ENCODE measurements at places on chromosomes 2 and 18.

DNA sequence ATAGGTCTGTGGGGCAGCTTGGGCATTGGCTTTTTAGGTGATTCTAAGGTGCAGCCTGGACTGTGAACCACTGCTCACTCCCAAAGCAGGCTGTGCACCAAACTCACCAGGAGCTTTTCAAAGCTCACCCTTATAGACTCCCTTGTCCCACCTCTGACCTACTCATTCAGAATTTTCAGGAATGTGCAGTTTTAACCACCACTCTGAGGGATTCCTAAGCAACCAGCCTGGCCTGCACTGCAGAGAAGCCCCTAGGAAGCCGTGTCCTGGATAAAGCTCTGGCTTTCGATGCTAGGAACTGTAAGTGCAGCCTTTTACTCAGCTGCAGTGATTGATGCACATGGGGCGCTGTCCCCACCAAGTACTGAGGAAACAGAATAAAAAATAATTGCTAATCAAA, 33.0 kb downstream of the MRO start:
- DNase-seq: no peak

DNA sequence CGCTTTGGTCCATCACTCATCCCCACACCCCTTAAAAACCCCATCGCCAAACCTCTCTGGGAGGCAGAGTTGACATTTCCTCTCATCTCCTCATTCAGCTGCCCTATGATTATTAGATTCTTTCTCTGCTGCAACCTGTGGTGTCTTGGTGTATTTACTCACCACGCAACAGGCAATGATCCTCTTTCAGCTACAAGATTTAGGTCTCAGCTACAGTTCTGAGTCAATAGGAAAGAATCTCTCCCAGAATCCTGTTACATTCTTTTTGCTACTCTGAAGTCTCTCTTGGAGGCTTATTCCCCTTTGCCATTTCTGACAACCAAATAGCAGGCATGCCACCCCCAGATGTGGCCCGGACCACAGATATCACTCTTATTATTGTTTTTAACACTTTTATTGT, 468.3 kb upstream of the GYPC start:
- DNase-seq: no peak

DNA sequence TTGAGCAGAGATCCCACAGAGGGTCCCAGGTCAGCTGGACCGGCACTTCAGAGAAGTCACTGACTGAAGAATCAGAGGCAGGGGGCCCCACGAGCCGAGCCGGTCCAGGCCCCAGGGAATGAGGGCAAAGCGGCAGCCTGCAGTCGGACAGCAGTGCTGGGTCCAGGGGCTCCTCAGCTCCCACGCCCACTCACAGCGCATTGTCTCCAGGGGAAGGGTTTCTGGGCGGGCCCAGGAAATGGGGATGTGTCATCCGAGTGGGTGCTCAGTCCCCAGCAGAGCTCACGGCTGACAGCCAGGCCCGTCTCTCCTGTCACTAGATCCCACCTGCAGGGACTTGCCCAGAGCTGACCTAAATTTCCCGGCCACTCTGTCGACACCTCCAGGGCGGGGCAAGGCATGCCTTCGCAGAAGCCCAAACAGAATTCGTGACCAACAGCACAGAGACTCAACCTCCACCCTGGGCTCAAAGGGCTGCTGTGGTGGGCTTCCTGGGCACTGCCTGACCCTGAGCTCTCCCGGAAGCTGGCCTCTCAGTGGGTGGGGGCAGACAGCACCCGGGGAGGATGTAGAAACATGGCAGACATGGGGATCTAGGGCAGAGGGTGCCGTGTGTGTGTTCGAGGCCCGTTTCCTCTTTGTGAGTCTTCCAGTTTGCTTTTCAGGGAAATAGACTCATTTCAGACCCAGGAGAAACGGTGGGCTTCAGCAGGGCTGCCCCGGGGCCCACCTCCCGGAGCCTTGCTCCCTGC, 42.1 kb upstream of the TAF1B start:
- no peak for DNase-seq

DNA sequence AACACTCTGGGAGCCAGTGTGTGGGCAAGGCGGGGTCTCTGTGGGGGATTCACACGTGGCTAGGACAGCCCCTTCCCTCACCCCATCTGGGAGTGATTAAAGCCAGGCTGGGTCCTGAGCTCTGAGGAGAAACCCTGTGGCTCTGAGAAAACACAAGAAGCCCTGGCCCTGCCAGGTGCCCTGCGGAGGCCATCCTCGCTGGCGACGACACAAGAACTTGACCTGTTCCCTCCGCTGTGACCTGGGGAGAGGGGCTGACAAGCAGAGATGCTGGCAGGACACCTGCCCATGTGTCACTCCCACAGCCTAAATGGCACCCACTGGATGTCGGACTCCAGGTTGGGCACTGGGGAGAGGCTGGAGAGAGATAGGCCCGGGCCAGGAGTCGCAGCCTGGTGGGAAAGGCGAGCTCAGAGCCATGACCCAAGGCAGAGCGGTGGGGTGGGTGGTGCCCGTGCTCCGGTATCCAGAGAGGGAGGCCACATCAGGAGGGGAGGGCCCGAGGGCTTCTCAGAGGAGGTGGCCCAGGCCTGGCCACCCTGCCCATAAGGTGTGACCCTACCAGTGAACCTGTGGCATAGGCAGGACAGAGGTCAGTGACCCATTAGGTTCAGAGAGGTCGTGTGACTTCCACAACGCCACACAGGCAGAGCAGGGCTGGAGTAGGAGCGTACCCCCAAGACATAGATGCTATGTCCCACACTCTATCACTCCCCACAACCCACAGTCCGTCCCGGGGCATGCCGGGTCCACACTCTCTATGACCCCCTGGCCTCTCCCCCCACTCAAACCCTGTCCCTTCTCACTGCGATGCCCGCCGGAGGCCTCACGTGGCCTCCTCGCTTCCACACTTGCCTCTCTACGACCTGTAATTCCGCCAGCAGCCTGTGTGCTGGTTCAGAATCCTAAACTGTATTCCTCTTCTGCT, 59.4 kb upstream of the HPCAL1 start:
- no peak for DNase-seq

DNA sequence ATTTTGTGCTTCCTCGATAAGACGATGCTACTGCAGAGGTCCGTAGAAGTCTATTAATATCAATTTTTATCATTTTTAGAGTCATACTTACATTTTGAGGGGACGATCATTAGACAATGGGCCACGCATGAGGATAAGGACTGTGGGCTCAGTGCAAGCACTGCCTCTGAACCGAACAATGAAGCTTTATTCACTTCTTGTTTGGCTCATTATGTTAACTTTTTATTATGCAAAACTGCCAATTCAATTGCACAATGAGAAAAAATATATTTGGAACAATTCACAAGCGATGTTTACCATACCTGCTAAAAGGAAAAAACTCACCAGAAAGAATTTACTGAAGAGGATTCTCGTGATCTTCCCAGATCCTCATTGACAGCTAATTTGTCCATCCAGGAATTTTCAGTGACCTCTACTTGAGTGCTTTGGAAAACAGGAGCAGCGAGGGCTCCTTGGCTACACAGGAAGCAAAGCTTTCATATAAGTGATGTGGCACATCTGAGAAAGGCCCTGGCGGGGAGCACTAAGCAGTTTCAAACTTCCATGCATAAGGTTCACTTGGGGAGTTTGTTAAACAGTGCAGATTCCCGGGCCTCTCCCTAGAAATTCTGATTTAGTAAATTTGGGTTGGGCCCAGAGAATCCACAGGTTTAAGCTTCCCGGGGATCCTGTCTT, 13.3 kb upstream of the CAPN13 start:
- DNase-seq: no peak

DNA sequence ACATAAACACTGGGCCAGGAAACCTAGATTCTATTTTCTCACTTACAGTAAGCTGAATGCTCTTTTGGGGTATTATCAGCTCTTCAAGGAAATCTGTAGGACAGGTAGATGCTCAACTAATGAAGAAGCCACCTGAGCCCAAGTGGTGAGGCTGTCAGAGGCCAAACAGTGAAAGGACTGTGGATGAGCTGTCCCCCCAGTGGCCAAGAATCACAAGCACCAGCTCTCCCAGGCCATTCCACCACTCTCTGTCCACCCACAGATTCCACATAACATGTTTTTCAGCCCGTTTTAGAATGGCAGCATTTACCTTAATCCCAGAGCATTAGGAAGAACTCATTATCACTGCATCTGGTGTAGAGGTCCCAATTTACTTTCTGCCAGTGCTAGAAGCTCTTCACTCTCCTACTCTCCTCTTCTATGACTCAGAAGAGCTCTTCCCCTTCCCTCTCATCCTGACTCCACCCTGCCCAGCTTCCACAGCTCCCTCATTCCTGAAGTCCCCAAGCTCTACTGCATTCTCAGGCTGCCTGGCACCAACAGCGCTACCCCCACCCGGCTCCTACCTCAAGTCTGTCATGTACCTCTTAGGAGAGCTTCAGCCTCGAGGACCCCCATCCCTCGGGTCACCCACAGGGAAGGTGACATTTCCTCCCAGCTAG, 43.8 kb upstream of the GORASP2 start:
- no peak for DNase-seq

GRCh38 chr2:136168720-136169119, 50.8 kb upstream of the CXCR4 start:
- DNase-seq: no peak

DNA sequence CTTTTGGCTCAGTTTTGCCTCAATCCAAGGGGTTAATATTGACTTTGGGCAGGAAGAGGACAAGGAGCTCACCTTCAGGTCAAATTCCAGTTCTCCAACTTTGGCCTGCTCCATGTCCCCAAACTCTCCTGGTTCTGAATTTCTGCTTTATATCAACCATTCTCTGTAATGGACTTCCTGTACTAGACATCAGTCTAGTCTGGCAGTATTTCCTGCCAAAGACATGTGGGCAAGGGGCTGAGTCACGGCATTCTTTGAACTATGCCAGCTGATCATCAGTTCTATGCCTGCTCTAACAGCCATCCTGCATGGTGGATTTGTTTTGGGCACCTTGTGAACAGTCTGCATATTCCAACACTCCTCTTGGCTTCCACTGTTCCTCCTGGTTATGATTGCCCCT, 199.4 kb downstream of the ZEB2 start:
- DNase-seq: no peak

GRCh38 chr2:52335727-52336126, 1303.8 kb upstream of the NRXN1 start:
- DNase-seq: no peak

DNA sequence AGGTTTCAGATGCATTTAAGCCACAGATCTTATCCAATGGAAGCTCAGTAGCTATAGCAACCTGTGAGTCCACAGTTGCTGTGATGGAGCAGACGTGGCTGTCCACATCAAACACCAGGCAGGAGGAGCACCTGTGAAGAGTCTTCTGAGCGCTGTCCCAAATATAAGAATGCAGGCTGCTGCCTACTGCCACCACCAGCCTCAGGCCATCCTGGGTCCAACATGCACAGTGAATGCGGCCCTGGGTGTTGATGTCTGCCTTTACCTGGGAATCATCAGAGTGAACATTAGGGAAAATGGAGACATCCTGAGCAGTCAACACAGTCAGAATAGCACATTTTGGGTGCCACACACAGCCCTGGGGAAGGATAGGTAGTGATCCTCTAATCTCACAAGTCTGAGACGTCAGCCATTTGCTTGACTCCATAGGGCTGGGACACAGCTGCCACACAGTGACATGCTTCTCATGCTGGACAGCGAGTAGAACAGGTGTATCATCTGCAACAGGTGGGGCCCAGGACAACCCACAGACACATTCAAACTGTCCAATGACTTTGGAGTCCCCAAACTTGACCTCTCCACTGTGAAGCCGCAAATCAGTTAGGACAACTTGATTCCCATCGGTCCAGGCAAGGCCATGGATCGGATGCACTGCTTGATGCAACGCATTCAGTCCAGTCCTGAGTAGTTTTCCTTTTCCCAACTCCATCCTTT, 8.2 kb downstream of the WDCP start:
- no peak for DNase-seq

DNA sequence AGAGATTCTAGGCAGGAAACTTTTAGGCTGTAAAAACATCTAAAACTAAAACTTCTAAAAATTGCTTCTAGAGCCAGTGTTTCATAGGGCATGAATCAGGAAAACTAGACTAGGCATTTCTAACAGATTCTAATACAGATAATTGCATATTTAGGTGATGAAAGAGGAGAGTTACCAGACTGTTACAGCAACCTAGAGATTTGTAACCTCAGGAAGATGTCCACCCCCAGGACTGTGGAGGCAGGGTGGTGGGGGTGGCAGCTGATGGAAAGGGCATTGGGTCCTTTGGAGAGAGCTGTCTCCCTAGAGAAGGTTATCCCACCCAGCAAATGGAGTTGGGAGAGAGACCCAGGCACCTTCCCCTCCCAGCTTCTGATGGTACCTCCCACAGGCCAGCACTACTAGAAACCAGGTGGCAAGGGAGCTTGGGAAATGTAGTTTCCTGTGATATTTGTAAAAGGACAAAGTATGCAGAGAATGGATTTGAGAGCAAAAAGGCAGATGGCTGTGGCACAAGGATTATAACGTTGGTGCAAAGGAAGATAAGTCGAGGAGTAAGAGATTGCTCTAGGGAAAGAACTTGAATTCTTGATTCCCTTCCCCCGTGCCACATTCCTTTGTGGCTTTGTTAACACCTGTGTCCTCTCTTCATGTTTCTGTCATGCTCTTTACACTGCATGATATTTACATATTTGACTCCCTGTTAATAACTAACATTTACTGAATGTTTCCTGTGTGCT, 75.6 kb upstream of the MGAT5 start:
- DNase-seq: no peak
